Femur (tissue), 1 donor: ENCODE measurements at places on chromosomes 11 and 22.
A peak's percentile ranks its signal among the peaks of the same experiment; 100 is the strongest.

GRCh38 chr11:121886996-121887395, 229.0 kb downstream of the BLID start:
- DNase-seq, result no peak

- DNase-seq, result no peak
Observed at GRCh38 chr11:126079621-126080124, 17.0 kb upstream of the CDON start.

GRCh38 chr22:21951931-21952465, 650 bp downstream of the PPM1F start:
- peak; percentile 78 for DNase-seq

- no peak for DNase-seq
Observed at GRCh38 chr11:122963961-122964360, 17.7 kb downstream of the BSX start.

GRCh38 chr11:105693075-105693759, 83.3 kb downstream of the GRIA4 start:
- no peak for DNase-seq

DNA sequence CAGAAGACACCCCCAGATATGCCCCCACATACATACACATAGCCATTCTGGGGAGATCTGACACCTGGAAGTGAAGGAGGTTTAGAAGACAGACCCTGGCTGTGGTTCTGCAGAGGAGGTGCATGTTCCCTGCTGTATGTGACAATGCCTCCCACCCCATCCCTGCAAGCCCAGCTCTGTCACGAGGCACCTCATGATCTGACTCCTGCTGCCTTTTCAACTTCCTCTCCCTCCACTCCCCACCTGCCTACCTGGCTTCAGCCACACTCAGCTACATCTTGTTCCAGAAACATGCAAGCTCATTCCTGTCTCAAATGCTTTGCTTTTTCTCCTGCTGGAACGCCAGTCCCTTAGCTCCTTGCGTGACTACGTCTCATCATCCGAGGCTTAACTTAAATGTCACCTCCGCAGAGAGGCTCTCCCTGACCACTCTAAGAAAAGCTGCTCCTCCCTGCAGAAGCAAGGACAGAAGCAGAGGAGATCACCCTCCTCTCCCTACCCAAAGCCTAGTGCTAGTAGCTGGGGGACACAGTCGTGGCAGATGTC, 114.5 kb downstream of the FEZ1 start:
- no peak for DNase-seq

DNA sequence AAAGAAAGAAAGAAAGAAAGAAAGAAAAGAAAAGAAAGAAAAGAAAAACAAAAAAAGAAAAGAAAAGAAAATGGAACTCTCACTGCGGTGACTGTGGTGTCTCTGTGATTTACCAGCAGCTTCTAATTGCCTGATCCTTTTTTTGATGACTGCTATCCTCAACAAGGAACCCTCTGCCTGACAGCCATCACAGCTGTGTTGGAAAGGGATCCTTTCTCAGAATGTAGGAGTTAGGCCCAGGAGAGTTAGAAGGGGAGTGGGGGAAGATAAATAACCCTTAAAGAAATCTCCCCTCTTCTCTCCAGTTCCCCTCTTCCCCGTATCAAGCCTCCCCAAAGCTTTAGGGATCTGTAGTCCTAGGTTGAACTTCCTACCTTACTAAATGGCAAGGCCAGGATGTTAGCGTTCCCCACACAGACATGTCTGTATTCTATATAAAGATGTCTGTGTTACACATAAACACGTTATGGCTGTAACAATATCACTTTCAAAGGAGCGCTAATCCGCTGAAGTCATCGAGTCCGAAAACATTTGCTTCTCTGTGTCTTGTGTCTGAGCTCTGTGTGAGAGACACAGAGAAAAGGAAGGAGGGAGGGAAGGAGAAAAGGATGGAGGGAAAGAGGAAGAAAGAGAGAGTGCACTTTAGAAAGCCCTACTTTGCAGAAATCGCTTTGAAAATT, 26.8 kb upstream of the WT1 start:
- no peak for DNase-seq

DNA sequence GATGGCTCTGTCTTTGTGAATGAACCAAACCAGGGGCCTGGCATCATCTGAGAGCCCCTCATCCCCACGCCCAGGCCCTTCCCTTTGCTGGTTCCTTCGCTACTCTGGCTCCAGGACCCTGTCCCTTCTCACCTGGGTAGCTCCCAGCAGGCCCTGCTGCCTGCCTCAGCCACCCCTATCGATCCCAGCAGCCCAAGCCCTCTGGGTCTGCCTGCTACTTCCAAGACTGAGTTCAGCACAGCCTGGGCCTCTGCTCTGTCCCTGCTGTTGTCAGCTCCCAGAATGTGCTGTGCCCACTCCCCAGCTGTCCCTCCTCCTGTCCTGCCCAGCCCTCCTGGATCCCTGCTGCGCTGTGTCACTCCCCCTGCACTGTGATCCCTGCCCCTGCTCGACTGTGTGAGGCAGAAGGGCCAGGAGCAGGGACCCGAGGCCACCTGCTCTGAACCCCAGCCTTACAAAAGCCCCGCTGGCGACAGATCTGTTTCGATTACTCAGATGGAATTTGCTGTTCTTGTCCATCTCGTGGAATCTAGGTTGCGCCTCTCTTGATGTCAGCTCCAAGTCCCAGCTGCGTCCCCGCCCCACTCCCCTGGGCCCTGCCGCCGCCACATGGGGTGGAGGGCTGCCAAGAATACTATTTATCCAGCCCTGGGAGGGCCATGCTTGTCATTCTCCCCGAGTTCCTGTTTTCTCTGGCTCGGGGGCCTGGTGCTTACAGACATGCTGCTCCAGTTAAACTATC, 13.0 kb downstream of the MRPL21 start:
- peak; percentile 88 for DNase-seq

DNA sequence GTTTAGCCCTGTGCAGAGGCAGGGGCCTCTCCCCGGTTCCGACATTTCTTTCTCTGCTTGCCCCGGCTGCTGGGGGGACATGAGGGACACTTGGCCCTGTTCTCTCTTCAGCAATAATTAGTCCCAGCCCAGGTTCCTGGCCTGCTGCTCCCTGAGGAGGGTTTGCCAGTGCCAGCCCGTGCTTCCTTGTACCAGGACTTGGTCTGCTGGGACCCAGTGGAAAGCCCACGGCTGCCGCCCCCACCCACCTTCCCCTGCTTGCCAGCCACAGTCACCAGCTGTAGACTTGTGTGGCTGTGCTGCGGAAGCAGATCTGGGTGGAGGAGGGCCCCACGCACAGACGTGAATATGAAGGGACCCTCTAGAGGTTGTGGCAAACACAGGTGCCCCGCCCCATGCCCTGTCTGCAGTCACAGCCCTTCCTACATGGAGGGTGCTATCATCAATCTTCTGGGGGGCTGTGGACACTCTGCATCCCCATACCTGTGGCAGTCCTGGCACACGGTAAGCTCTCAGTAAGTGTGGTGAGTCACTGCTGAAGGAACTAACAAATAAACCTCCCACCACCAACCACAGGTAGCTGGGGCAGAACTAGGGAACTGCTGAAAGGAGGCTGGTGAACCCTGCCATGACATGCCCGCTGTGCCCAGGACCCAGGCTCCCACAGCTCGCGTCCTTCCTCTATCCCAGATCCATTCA, 949 bp downstream of the TP53AIP1 start:
- no peak for DNase-seq

- DNase-seq, result no peak
Observed at GRCh38 chr22:21714786-21715185, 20.8 kb downstream of the YPEL1 start.

- DNase-seq, result peak; percentile 18
Observed at GRCh38 chr11:73158356-73159051, 16.4 kb upstream of the FCHSD2 start.

DNA sequence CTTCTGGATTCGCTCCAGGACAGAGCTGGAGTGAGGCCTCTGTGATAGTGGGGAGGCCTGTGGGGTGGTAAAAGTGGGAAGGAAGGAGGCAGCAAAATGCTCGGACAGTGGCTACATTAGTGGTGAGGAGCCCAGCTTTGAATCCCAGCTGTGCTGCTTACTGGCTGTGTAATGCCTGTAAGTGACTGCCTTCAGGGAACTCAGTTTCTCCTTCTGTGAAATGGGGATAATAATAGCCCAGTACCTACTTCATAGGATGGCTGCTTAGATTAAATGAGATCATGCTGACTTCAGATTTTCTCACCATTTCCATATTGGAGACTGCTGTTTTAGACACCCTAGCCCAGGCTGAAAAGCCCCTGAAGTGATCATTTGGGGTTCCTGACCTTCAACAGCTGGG, 8.4 kb upstream of the ALX4 start:
- DNase-seq, result no peak

DNA sequence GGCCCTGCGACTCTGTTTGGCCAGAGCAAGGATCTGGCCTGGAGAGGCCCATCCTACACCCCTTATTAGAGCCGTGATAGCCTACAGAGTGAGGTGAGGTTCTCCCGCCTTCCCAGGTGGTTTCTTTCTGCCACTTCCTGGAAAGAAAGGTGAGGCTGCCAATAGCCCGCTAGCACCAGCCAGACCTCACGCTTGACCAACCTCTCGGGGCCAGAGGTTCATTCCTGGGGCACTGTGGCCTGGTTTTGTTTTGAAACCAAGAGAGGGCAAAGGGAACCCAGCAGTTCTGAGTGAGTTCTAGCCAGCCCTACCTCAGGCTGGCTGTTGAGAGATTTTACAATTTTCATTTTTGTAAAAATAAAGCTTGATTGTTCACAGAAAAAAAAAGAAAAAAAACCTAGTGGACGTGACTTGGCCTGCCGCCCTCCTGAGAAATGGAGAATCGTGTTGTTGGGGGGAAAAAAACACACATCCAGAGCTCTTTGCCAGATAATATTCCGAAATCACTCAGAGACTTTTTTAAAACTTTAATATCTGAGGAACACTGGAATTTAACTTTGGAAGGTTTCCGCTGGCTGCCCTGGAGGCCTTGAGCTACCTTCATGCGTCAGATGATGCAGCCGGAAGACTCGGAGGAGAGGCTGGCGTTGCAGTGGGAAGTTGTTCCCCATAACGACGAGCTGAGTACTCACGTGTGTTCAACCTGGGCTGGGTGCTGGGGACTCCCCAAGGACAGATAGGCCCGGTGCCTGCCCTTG, 84.5 kb downstream of the BCR start:
- DNase-seq, result peak; percentile 52

GRCh38 chr11:16536513-16536912, 180.2 kb upstream of the SOX6 start:
- no peak for DNase-seq

DNA sequence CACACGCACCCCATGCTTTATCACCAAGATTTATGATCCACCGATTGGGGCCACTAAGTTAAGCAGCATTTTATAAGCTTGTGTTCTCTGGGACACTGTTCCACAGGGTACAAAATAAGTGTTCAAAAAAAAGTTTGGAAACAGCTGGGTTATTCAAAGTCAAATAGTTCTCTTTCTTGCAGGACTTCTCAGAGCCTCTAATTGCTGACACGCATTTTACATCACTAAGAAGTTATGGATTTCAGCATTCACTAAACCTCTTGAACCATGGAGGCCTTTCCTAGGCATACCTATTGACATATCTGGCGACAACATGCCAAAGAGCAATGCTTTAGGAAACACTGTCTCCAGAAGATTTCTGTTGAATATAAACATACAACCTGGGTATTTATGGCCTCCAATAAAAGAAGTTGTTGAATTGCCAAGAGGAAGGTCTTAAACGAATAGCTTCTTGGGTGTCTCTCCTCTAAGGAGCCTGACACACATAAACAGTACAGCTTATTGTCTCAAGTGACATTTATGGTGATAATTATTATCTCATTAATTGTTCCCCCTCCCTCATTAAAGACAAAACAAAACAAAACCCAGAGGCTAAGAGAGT, 147.1 kb upstream of the ARHGAP20 start:
- DNase-seq, result no peak

GRCh38 chr22:40932396-40932795, 18.8 kb upstream of the RBX1 start:
- no peak for DNase-seq

GRCh38 chr11:58561394-58562098, 14.1 kb downstream of the LPXN start:
- no peak for DNase-seq

GRCh38 chr22:29139965-29140782, 65.5 kb upstream of the EMID1 start:
- DNase-seq, result no peak

- no peak for DNase-seq
Observed at GRCh38 chr11:130452176-130452575, 3.7 kb downstream of the ADAMTS15 start.

DNA sequence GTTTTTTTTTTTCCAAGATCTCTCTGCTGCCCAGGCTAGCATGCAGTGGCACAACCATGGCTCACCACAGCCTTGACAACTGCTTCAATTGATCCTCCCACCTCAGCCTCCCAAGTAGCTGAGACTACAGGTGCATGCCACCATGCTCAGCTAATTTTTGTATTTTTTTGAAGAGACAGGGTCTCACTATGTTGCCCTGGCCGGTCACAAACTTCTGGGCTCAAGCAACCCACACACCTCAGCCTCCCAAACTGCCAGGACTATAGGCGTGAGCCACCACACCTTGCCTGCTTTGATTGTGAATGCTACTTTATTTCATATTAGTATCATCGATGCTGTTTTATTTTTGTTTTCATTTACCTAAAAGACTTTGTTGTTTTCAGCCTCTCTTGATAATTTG, 81.5 kb upstream of the GNAZ start:
- DNase-seq, result no peak

- peak; percentile 64 for DNase-seq
Observed at GRCh38 chr11:124481365-124482323, 36.1 kb upstream of the OR8B8 start.

- DNase-seq, result no peak
Observed at GRCh38 chr11:87057749-87058148, 20.0 kb downstream of the TMEM135 start.

GRCh38 chr11:102187416-102188151, 77.3 kb downstream of the YAP1 start:
- peak; percentile 55 for DNase-seq

DNA sequence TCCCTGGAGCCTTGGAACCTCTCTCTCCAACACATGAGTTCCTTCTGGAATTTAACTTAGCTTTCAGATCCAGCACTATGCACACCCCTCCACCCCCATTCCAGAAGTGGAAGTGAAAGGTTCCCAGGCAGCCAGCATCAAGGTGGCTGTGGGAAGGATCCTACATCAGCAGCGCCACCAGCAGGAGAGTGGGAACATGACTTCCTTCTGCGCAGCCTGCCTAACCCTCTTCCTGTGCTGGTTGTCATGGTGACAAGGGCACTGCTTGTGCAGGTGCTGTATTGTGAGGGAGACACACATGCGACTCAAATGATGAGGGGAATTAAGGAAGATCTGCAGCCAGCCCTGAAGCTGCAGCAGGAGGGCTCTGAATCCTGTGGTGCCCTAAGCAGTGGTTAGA, 904.5 kb upstream of the API5 start:
- peak; percentile 30 for DNase-seq

- no peak for DNase-seq
Observed at GRCh38 chr11:77668760-77669159, 31.2 kb upstream of the CLNS1A start.
